ENCODE measurements at places on chromosomes 3 and 15. TPM values are rescaled to one million over a fixed set of nuclear protein-coding genes. Genes with fewer than 3 reads are reported as not detected.

CCDC39 gene
- not detected for total RNA-seq

PRR20G gene
- total RNA-seq = not detected

FETUB gene
- total RNA-seq = not detected

CADM2 gene
- total RNA-seq = 0.76 TPM

LDHAL6B gene
- total RNA-seq = not detected

GRCh38 chr3:8629151-8630021 lies 15.2 kb downstream of the SSUH2 start:
- no peak for DNase-seq

DNA sequence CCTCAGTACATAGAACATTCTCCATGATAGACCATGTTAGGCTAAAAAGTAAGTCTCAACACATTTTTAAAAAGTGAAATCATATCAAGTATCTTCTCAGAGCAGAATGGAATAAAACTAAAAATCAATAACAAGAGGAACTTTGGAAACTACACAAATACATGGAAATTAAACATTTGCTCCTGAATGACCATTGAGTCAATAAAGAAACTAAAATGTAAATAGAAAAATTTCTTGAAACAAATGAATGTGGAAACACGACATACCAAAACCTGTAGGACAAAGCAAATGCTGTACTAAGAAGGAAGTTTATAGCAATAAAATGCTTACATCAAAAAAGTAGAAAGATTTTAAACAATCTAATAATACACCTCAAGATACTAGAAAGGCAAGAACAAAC lies 33.6 kb downstream of the NEK10 start:
- no peak for DNase-seq

- no peak for DNase-seq
Measured at GRCh38 chr15:84816694-84817465, at the start of gene ALPK3. Gene ALPK3 (plus strand): TSS chr15:84817356. CDS start chr15:84817453, 97 bp downstream.

DNA sequence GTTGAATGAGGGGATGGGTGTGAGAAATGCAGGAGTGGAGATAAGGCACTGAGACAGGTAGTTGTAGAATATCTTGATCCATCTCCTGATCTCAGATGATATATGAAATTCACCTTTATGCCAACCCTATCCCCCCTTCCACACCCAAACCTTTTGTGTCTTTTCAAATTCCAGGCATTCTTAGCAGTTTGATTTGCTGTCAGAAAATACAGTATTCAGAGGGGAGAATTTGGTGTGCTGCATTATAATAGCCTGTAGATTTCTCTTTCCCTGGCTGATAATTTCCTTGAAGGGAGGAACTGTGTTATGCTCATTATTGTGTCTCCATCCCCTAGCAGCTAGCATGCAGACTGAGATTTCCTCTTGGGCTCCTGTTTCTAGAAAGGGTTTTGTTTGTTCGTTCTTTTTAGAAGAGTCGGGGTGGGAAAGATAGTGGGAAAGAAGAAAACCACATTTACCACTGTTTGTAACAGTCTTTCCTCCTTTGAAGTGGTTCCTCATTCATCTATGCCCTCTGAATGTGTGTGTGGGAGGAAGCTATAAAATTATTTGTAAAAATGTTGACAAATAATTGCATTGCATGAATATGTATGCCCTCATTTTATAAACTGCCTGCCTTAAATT lies 373.4 kb downstream of the DIPK2A start:
- no peak for DNase-seq

DNA sequence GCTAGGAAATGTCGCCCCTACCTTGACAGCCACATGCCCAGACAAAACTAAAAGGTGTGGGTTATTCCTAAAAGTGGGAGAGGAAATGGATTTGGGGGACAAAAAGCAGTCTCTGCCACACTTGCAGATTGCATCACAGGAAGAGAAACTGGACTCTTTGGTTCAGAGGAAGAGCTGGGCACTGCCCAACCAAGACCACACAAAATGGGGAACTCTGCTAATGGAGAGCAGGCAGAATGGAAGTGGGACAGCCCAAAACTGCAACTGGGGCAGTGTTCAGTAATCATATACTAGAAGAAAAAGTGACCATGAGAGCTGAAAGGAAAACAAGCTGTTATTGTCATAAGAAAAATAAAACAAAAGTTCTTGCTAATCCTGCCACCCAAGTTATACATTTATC lies 138.9 kb upstream of the FRMD4B start:
- DNase-seq = no peak

DNA sequence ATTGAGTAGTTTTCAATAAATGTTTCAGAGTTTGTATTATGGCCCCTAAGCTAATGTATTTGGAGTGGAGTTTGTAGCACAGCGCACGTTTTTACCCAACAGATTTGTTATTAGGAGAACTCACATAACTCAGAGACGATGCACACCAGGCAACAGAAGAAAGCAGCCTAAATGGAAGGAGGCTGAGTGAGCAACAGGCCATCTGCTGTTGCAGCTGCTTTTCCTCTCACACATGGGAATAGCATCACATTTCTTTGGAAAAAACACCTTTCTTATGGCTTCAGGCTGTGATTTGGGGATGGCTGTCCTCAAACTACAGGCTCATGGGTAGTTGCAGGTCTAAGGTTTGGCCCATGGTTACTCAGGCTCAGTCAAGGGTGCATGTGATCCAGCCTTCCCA lies 469.3 kb upstream of the MCTP2 start:
- no peak for DNase-seq
